GDM1 (cell line): ENCODE measurements at places on chromosomes 7 and 10.

GRCh38 chr10:93445097-93445960, 36.8 kb downstream of the MYOF start:
- no peak for DNase-seq

GRCh38 chr7:14626076-14626475, 276.5 kb downstream of the DGKB start:
- no peak for DNase-seq

GRCh38 chr10:12201543-12201942, 5.6 kb downstream of the CDC123 start:
- no peak for DNase-seq

- no peak for DNase-seq
Measured at GRCh38 chr10:61793760-61794703, 107.5 kb upstream of the ARID5B start.

DNA sequence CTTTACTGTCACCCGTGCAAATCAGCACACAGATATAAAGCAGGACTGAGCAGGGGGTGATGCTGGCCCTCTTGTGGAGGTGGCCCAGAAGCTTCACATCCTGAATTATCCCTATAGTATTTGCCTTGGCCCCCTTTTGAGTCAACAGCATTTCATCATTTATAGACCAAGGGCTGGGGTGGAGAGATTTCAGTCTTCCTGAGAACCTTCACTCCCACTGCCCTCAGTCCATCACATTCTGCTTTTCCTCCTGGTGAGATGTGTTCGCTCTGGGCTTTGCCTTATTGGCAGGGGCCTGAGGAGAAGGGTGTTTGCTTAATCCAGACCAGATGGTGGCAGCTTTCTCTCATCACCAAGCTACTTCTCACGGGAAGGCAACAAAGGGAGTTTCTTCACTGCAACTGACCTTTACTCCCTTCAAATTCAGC, 47.7 kb downstream of the NOC3L start:
- no peak for DNase-seq

GRCh38 chr7:43295429-43295828, 183.0 kb downstream of the HECW1 start:
- DNase-seq: no peak

DNA sequence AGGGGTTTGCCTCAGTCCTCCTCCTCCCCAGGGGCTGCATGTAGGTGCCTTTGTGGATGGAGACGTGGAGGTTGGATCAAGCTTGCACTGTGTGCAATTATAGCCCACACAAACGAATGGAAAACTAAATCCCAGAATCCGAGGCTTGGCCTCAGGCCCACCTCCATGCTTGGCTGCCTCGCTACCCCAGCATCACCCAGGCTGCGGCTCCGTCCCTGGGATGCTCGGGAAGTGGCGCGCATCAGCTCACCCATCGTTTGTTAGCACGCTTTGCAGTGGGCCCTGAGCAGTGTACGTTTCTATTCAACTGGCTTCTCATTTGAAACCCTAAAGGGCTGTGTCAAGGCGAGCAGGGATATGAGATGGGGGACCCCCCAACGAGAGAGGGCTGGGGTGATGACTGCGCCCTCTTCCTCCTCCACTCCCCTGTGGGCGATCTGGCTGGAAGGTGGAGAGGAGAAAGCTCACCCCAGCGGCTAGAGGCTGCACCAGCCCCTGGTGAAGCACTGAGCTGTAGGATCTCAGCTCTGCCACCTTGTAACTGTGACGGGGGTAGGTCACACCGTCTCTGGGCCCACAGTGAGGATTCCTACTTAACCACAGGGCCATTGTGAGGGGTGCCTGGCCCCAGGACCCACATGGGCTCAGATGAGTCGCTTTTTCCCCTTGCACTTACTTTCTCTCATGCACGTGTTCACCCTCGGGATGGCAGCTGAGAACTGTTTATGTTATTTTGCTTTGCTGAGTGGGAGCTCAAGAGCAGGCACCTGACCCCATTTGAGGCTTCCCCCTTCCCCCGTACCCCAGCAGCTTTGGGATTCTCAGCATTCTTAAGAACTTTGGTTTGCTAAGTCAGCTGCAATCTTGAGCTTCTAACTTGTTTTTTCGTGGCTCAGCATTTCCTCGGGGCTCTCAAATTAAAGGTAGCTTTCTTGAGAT, 12.7 kb upstream of the BTBD16 start:
- no peak for DNase-seq

- DNase-seq: no peak
Measured at GRCh38 chr10:132480356-132480755, 57.2 kb upstream of the INPP5A start.

- no peak for DNase-seq
Measured at GRCh38 chr7:27204851-27205322, 5.0 kb upstream of the HOXA13 start.

DNA sequence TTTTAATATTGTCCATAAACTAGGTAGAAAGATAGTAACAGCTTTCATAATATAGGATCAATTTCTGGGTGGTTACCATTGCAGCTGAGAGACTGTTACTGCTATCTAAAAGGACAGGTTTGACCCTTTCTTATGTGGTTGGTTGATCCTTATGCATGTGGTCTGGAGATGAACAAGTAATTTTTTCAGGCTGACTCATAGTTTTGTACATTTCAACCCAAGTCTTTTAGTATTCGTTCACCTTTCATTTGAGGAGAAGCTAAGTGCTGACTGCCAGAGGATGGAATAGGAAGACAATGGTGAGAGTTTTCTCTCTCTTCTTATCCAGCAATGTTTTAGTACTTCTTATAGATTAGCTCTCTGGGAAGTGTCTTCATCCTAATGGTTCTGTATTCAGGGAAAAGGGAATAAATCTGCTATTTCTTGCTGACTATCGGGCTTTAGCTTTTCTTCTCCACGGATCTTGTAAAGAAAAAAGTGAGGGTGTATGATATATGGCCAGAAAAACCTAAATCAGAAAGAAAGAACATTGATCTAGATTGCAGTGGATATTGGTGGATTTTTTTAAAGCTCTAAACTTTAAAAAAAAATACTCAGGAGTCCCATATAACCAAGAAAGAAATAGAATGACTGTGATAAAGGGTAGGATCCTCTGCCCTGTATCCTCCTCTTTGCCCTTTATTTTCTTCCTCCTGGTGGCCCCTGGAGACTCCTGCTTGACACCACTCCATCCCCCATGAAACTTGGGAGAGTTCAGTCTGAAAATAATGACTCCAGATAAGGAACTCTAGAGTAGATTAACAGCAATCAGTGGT, 88.0 kb downstream of the CPED1 start:
- DNase-seq: no peak

- no peak for DNase-seq
Measured at GRCh38 chr10:82980321-82980720, 1105.3 kb downstream of the NRG3 start.

DNA sequence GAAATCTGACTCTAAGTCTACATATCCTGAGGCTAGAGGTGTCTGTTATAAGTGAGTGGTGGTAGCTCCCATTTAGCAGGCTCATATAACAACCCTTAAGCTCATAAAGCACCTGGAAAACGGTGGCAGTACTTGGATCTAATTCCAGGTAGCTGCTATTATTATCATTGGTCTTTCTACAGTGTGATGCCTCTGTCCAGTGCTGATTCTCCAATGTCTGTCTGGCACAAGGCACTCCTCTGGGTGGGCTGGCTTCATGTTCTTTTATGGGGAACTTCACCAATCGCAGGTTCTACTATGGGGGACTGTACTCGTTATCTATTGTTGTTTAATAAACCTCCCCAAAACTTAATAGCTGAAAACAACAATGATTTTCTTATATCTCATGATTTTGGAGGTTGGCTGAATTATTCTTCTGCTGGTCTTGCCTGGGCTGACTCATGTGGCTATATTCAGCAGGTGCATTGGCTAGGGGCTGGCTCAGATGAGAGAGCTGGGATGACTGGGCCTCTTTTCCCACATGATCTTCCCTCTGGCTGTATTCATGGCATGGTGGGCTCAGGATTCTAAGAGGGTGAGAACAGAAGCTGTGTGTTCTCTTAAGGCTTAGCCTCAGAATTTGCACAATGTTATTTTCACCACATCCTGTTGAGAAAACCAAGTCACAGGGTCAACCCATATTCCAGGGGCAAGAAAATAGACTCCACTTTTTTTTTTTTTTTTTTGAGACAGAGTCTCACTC, 93.0 kb upstream of the PCGF5 start:
- no peak for DNase-seq

DNA sequence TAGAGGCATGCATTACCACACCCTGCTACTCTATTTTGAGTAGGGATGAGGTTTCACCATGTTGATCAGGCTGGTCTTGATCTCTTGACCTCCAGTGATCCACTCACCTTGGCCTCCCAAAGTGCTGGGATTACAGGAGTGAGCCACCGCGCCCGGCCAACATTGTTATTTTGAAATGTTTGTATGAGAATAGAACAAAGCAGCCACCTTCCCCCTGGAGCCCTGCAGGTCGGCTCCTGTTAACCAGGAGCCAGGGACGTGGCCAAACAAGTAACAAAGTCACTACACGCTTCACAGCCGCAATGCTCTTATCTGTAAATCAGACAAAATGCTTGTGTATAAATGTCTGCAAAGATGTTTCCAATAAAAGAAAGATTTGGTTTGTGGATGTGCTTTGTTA, 295.4 kb downstream of the CNTNAP2 start:
- DNase-seq: no peak

DNA sequence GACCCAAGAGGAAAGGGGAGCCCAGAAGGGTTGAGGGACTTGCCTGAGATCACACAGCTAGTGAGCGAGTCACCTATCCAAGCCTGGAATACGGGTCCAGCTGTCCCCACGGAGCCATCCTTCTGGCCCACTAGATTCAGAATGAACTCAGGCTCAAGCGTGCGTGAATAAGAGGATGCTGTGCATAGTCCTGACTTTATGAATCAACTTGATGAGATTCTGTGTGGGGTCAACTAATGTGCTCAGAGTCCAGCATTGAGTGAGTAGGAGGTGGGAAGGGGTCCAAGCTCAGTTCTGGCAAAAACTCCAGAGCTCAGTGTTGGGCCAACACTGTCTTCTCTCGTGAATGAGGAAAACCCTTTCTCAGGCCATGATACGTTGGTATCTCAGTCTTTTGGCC, 41.4 kb downstream of the CAMK1D start:
- DNase-seq: no peak

DNA sequence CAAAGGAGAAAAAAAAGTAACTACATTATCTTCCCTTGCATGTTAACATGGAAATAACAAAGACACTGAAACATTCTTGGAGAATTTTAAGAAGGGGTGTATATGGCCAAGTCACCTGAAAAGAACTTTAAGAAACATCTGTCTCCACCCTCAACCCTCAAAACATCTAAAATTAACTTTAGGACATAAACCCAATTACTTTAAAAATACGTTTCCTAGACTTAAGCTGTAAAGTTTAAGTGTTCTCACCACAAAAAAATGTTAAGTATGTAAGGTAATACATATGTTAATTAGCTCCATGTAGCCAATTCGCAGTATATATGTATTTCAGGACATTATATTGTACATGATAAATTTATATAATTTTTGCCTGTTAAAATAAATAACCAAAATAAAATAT, 71.1 kb upstream of the GLCCI1 start:
- no peak for DNase-seq

GRCh38 chr7:149257146-149257545, 4.8 kb upstream of the ZNF783 start:
- DNase-seq: no peak

- no peak for DNase-seq
Measured at GRCh38 chr10:119339109-119339508, 131.7 kb downstream of the GRK5 start.

DNA sequence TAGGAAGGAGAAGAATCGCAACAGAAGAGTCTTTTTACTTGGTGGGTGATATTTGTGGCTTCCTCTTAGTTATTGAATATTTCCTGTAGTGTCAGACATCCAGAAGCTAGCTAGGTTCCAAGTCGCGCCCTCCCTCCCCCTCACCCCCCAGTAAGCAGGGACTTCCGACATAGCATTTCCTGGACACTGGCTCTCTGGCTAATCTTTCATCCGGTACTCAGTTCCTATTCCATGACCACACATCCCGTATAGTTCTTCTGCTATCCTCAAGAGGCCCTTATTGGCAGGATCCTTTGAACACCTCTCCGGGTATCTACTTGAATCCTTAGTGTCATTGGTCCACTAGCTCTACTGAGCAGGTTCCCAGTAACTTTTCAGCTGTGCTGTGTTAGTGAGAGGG, 167.8 kb downstream of the HDAC9 start:
- no peak for DNase-seq

DNA sequence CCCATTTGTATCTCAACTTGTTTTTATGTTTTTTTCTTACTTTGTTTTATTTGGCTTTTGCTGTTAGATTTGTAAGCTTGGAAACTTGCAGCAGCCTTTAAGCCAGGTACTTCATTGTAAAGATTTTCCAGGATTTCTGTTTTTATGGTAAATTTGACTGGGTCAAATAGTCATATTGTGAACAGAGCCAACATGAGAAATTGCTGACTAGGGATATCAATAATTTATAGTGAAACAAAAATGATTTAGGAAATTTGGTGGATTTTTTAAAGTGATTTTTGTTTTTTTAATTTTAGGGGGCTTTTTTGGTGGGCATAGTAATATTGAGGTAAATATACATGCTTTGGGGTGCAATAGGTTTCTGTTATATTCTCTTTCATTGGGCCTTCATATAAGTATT, 22.2 kb downstream of the SP4 start:
- no peak for DNase-seq

DNA sequence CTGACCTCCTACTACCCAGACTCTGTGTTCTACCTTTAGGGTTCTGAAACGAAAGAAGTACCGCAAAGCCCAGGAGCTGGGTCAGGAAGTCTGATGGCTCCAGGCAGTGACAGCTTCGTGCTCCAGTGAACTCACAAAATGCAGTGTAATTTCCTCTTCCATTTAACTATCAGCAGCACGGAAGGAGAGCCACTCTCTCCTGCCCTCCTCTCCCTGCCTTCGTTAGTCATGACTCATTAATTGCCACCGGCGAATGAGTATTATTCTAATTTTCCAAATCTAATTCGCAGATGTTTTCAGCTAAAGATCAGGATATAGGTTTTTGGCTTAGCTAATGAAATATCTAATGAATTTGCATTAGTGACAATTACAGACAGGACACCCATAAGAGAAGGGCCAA, 1262.0 kb downstream of the TYW1 start:
- DNase-seq: no peak

- DNase-seq: no peak
Measured at GRCh38 chr10:43375401-43376020, 4.1 kb downstream of the FXYD4 start.

DNA sequence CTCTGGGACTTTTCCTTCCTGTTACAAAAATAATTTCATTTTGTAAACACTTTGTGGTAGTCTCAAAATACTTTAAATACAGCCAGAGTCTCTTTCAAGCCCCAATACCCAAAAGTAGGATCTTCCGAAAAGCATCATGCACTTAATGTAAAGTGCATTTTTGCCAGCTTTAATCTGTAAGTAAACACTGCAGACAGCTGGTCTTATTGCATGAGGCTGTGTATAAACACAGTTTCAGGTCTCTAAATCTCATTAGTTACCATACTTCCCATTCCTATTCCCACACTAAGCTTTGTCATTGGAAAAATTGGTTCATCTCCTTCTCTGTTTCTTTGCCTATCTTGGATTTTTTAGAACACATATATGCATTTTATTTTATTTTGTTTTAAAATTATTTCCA, 87.6 kb upstream of the GNAI1 start:
- no peak for DNase-seq

DNA sequence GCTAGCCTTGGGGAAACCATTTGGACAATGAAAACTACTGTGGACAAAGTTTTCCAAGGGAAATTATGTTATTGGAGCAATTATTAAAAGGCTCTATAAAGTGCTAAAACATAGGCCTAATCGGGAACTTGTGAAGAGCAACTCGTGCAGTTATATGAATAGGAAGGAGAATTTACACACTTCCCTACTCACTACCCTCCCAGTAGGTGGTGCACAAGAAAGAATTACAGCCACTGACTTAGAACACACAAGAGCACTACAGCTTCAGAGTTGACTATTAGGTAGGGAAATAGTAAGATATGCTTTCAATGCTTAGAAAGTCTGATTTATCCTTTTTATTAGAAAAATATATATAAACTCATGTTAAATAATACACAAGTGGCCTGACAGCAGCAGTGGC, 47.2 kb downstream of the GSAP start:
- no peak for DNase-seq
